Activated CD4-positive, alpha-beta T cell treated with anti-CD3 and anti-CD28 coated beads for 1 hour (primary cell): ENCODE measurements at places on chromosomes 2 and 18.

DNA sequence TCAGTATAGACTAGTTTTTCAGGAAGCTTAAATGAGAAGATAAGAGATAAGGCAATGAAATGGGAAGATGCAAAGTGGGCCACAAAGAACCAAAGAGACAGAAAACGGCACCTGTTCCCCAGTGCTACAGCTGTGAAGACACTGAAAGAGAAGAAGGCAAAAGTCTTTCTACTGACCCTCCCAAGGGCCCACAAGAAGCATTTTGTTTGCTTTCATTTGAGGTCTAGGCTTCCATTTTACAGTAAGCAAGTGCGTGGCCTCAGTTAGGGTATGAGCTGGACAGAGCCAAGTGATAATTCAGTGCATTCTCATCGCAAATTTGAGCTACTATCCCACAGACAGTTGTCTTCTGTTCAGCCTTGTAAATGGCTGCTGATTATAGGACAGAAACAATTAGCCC, 53.4 kb upstream of the STK17B start:
- DNase-seq = no peak

GRCh38 chr18:55743736-55744135, 155.7 kb upstream of the TCF4 start:
- no peak for DNase-seq

- no peak for DNase-seq
Measured at GRCh38 chr2:53632714-53633113, 134.9 kb upstream of the CHAC2 start.

- DNase-seq = no peak
Measured at GRCh38 chr2:164599954-164600589, 21.2 kb downstream of the GRB14 start.

- no peak for DNase-seq
Measured at GRCh38 chr2:107107351-107107750, 221.4 kb upstream of the ST6GAL2 start.

GRCh38 chr18:59022167-59022945, 117.3 kb upstream of the SEC11C start:
- no peak for DNase-seq

GRCh38 chr2:71989671-71990070, 158.0 kb downstream of the CYP26B1 start:
- DNase-seq = no peak

DNA sequence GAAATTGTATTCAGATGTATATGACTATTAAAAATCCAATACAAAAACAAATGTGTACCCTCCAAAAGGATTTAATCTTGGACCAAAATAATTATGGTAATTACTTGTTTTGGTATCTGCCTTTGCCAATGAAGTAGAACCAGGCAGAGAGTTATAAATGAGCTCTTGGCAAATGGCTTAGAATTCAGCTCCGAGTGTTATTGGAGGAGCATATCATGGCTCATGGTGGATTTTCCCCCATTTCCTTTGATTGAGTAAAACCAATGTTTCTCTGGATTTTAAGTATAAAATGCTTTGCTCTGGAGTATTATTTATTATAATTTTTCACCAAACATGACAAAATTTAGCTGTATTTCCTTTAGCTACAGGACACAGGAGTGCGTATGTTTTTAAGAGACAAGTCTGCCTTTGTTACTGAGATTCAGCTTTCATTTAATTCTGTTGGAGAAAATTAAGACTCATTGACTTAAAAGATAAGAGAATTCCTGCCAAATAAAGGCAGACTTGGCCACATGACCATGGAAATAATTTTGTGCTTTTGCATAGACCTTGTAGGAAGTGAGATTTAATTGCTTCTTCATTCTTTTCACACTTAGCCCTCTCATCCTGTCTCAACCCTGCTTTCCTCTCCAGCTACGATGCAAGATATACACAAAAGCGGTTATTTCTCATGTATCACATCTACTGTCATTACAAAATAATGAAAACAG, 281.0 kb upstream of the SOX11 start:
- DNase-seq = no peak

DNA sequence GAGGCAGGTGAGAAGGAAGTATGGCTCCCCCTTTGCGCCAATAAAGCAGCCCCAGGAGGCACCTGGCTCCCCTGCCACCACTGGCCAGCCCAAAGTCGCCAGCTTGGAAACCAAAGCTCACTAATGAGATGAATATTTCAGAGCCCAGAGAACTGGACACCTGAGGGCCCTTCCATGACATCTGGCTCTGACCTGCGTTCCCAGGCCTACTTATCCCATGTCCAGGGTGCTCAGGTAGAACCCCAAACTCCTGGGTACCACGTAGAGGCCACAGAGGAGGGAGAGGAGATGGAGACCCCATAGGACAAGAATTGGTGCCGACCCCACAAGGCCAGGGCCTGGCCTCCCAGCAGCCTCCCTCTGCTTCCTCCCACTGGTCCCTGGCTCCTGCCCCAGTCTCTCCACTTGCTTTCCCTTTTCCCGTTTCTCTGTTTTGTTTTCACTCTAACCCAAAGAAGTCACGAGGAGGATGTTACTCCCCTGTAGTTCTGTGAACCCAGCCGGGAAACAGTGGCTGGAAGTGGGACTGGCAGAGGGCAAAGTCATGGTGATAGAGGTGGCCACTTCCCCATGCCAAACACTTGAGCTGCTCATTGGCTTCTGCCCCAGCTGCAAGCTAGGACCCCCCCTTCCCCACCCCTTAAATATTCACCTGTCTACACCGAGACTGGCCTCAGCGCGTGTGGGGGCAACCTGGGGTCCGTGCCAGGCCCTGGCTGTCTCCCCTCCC, 820 bp downstream of the TMBIM1 start:
- no peak for DNase-seq

DNA sequence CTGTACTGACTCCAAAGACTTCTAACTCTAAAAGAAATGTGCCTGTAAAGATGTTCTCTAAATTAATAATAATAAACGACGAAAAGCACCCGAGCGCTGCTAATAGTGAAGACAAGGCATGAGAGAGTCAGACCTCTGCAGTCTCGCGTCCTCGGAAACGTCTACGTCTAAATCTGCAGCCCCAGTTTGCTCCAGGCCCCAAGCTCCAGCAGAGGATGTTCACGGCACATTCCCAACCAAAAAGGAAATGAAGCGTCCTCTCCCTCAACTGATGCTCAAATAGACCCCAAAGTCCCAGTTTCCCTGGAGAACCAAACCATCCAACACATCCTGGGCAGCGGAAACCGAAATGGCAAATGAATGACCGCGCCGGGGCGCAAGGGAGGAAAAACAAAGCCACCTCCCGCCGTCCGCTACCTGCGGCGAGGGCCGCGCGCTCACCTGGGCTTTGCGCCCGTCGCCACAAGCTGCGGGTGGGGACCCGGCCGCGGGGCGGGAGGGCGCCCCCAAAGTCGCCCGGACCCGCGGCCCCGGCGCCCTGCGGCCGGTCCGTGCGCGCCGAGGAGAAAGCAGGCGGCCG, 47.1 kb upstream of the CCDC150 start:
- DNase-seq = no peak

- no peak for DNase-seq
Measured at GRCh38 chr2:58973811-58974281, 732.7 kb upstream of the FANCL start.

GRCh38 chr2:145597006-145597405, 1077.1 kb upstream of the ZEB2 start:
- DNase-seq = no peak

- no peak for DNase-seq
Measured at GRCh38 chr2:227033471-227034148, 130.4 kb downstream of the COL4A4 start.

GRCh38 chr2:37916512-37917082, 8.5 kb upstream of the RMDN2 start:
- DNase-seq = no peak

DNA sequence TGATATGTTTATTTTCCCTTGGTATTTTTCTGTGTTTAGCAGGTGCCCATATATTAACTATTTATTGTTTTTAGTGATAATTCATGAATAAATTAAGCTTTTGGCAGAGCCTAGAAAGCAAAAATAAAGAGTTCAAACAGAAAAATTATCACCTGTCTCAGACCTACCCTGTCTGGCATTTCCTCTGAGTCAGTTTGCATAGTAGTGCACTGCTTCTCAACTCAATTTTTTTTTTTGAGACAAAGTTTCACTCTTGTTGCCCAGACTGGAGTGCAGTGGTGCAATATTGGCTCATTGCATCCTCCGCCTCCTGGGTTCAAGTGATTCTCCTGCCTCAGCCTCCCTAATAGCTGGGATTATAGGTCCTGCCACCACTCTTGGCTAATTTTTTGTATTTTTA, 793.9 kb downstream of the SUCLG1 start:
- DNase-seq = no peak

- DNase-seq = no peak
Measured at GRCh38 chr2:219081701-219082331, 21.1 kb upstream of the IHH start.
